HFFc6 (cell line): ENCODE measurements at places on chromosomes 1 and 21. TPM values are rescaled to one million over a fixed set of nuclear protein-coding genes. Genes with fewer than 3 reads are reported as not detected.

- no peak for DNase-seq
- peaks cover 42% of the 10 kb centered on the region for H3K4me1 ChIP-seq
- no peaks in the 10 kb centered on the region for H3K27me3 ChIP-seq
- H3K27ac ChIP-seq: no peak overlapping the region
- no peak overlapping the region for H3K4me3 ChIP-seq
These were observed 120.4 kb upstream of the FGGY start for GRCh38 chr1:59176471-59176870.

GRCh38 chr1:44619261-44619900 lies 54.9 kb downstream of the TMEM53 start:
- H3K4me1 ChIP-seq: peaks cover 77% of the 10 kb centered on the region
- no peaks in the 10 kb centered on the region for H3K36me3 ChIP-seq
- peak overlapping the region; percentile 80 for H3K4me3 ChIP-seq
- peak overlapping the region; percentile 94 for H3K27ac ChIP-seq
- H3K27me3 ChIP-seq: peaks cover 2% of the 10 kb centered on the region

GRCh38 chr1:63804829-63805484 lies 31.1 kb downstream of the ROR1 start:
- no peak overlapping the region for H3K4me3 ChIP-seq
- peaks cover 6% of the 10 kb centered on the region for H3K4me1 ChIP-seq
- no peaks in the 10 kb centered on the region for H3K36me3 ChIP-seq
- H3K27me3 ChIP-seq: peaks cover 7% of the 10 kb centered on the region

Gene CRYBG2
- not detected in 3 replicates for total RNA-seq

DNA sequence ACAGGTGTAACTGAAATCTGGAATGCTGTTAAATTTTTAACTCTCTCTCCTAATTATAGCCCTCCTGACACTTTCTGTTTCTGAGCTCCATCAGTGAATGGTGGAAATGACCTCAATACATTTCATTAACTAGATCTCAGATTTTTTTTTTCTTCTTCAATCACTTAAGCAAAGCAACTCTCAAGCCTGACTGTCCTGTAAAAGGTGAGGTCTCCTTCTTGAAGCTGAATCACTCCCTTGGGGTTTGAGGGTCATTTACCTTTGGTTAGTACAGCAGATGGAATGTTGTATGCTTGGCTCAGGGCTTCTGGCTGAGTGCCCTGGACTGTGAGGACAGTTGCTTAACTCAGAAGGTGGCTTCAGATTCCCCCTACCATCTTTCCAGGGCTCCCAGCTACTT lies 518.7 kb downstream of the PTPRC start:
- H3K4me3 ChIP-seq: no peak overlapping the region
- no peaks in the 10 kb centered on the region for H3K36me3 ChIP-seq
- no peak overlapping the region for H3K27ac ChIP-seq
- H3K27me3 ChIP-seq: no peaks in the 10 kb centered on the region; the same call in 1 of the 2 replicates

Gene LAMC1
- total RNA-seq: 381 to 427 TPM (median 420 TPM) in 3 replicates

- H3K36me3 ChIP-seq: peaks cover 13% of the 10 kb centered on the region
- no peak overlapping the region for H3K27ac ChIP-seq
- H3K4me3 ChIP-seq: no peak overlapping the region
- H3K4me1 ChIP-seq: peaks cover 8% of the 10 kb centered on the region
- no peak for DNase-seq
These were observed 7.2 kb downstream of the RPAP2 start for GRCh38 chr1:92306020-92306419.

Gene MXRA8
- total RNA-seq: 485 and 528 TPM in 2 replicates

- H3K4me1 ChIP-seq: peaks cover 39% of the 10 kb centered on the region
- H3K27ac ChIP-seq: no peak overlapping the region
- no peak overlapping the region for H3K4me3 ChIP-seq
These were observed 14.9 kb downstream of the SLC1A7 start for GRCh38 chr1:53127546-53127945.

DNA sequence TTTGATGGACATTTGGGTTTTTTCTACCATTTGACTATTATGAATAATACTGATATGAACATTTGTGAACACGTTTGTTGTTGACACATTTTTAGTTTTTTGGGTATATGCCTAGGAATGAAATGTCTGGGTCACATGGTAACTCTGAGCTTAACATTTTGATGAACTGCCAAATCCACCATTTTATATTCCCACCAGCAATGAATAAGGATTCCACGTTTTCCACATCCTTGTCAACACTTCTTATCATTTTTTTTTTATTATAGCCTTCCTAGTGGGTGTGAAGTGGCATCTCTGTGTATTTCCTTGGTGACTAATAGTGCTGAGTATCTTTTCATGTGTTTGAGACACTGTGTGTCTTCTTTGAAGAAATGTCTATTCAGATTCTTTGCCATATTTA lies 67.6 kb downstream of the RASAL2 start:
- H3K27me3 ChIP-seq: no peaks in the 10 kb centered on the region

- peak overlapping the region; percentile 11; the same call in 1 of the 2 replicates for H3K27ac ChIP-seq
- peaks cover 36% of the 10 kb centered on the region for H3K4me1 ChIP-seq
- no peak for DNase-seq
- H3K36me3 ChIP-seq: no peaks in the 10 kb centered on the region
- no peak overlapping the region for H3K4me3 ChIP-seq
These were observed 55.5 kb downstream of the HMCN1 start for GRCh38 chr1:185789501-185790193.

DNA sequence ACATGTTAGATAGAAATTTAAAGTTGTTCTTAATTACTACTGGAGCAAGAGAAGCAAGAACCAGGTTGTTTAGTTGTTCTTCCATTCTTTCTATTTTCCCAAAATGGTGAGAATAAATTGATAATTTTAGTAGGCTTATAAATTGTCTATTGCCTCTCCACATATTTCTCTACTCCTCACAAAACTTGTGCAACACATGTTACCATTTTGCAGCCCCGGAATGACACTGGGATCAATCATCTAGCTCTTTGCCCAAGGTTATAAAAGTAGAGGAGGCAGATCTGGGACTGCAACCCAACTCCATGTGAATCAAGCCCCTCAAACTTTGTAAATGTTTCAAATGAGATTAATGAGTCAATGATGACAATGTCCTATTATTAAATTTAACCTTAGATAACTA lies 34.9 kb downstream of the PRMT6 start:
- H3K27me3 ChIP-seq: 0 out of 2 replicates have a peak, but pooled peaks cover 3% of the 10 kb centered on the region
- no peaks in the 10 kb centered on the region for H3K36me3 ChIP-seq
- H3K27ac ChIP-seq: no peak overlapping the region
- H3K4me1 ChIP-seq: no peaks in the 10 kb centered on the region
- DNase-seq: no peak
- no peak overlapping the region for H3K4me3 ChIP-seq

Gene RGS4
- 37.1 to 51.5 TPM (median 48.0 TPM) in 3 replicates for total RNA-seq

Gene CLIC6
- not detected in 3 replicates for total RNA-seq

Gene IKBKE
- total RNA-seq: 15.8 to 18.3 TPM (median 16.5 TPM) in 3 replicates

- peak overlapping the region; percentile 82 for H3K27ac ChIP-seq
- peaks cover 2% of the 10 kb centered on the region for H3K27me3 ChIP-seq
- H3K36me3 ChIP-seq: peaks cover 63% of the 10 kb centered on the region
These were observed 35.5 kb downstream of the CAPN2 start for GRCh38 chr1:223747838-223748335.

GRCh38 chr1:228075801-228076271 lies 6.7 kb upstream of the ARF1 start:
- peaks cover 6% of the 10 kb centered on the region; the same call in 1 of the 2 replicates for H3K4me1 ChIP-seq
- no peak overlapping the region for H3K27ac ChIP-seq
- DNase-seq: no peak
- H3K27me3 ChIP-seq: peaks cover 2% of the 10 kb centered on the region

DNA sequence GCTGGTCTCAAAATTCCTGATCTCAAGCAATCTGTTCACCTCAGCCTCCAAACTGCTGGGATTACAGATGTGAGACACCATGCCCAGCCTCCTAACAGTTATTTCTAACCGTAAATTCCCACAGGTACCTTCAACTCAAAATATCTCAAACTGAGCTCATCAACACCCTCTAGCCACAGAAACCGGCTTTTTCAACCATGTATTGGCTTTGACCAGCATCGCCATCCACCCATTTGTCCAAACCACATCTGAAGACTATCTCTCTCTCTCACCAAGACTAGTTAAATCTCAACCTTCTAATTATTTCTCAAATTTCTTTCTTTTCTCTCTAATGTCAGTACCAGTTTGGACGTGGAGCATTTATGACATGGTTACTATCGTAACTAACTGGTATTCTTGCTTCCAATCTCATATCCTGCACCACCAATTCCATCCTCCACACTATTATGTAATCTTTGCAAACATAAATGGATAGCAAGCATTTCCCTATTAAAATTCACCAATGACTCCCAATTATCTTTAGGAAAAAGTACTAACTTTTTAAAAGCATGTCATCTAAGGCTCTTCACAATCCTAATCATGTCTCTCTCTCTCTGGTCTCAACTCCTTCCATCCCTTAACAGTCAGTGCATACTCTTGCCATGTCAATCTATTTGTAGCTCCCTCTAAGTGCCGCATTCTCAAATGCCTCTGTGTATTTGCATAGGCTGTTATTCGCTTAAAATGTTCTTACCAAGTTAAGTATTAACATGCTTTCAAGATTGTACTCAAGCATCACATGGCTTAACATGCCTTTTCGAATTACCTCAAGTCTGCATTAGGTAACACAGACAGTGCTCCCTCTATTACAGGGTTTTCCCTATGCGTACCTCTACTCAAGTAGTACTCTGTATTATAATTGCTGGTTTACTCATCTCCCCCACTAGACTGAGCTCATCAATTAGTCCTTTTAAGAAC lies 18.1 kb downstream of the RSBN1 start:
- DNase-seq: no peak
- peaks cover 2% of the 10 kb centered on the region; the same call in 1 of the 2 replicates for H3K27me3 ChIP-seq
- H3K27ac ChIP-seq: peak overlapping the region; percentile 40
- H3K36me3 ChIP-seq: peaks cover 20% of the 10 kb centered on the region
- no peak overlapping the region for H3K4me3 ChIP-seq
- peaks cover 29% of the 10 kb centered on the region for H3K4me1 ChIP-seq

- no peak overlapping the region for H3K4me3 ChIP-seq
- H3K27ac ChIP-seq: no peak overlapping the region
- DNase-seq: peak; percentile 44
These were observed 3.8 kb upstream of the SLC30A2 start for GRCh38 chr1:26049531-26050247.

Gene VWA5B1
- not detected in 3 replicates for total RNA-seq

GRCh38 chr1:184982002-184982954 lies 8.0 kb upstream of the NIBAN1 start:
- no peaks in the 10 kb centered on the region for H3K36me3 ChIP-seq
- no peak overlapping the region for H3K4me3 ChIP-seq
- peak; percentile 56 for DNase-seq
- peaks cover 3% of the 10 kb centered on the region; the same call in 1 of the 2 replicates for H3K27me3 ChIP-seq
- no peak overlapping the region for H3K27ac ChIP-seq

DNA sequence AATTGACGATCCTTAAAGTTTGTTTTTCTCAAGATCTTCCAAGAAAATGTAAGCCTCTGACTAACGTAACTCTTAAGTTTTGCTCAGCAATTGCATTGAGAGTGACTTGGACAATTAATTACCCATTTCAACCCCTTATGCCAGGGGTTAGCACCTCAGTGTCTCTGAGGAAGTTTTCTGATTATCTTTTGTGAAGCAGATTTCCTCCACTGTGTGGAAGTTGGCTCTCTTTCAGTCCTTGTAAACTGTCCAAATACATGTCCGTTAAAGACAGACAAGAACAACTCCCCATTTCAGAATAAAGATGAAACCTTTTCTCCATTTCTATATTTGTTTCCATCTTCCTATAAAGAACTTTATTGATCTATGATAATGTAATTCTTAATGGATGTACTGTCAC lies 296.4 kb upstream of the FMN2 start:
- H3K4me3 ChIP-seq: no peak overlapping the region
- peaks cover 4% of the 10 kb centered on the region for H3K27me3 ChIP-seq
- no peak for DNase-seq
- H3K36me3 ChIP-seq: peaks cover 5% of the 10 kb centered on the region; the same call in 1 of the 2 replicates

Gene TMEM52
- 0.44 to 0.68 TPM in 2 of 3 replicates, not detected in the other for total RNA-seq

Gene ALX3
- total RNA-seq: 1.3 to 9.6 TPM (median 9.2 TPM) in 3 replicates

GRCh38 chr1:85596947-85597346 lies 16.4 kb downstream of the CCN1 start:
- no peak for DNase-seq
- H3K36me3 ChIP-seq: peaks cover 14% of the 10 kb centered on the region; the same call in 1 of the 2 replicates
- no peaks in the 10 kb centered on the region for H3K27me3 ChIP-seq
- peaks cover 12% of the 10 kb centered on the region for H3K4me1 ChIP-seq

Gene CTNNBIP1
- total RNA-seq: 21.4 and 23.9 TPM in 2 replicates

DNA sequence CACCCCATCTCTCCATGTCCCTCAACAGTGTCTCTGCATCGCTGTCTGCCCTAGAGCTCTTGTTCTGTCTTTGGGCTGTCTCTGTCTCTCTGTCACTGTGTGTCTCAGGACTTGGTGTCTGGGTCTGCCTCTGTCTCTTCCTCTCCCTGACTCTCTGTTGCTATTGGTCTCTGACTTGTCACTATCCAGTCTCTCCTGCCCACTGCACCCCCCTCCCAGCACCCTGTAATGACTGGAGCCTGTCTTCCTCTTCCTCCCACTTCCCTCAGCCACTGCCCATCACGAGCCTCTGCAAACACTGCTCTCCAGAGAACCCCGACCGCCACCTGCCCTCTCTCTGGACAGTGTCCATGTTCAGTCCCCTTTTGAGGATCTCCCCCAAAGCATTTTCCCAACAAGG lies 12.1 kb downstream of the PEAR1 start:
- no peak for DNase-seq
- peaks cover 6% of the 10 kb centered on the region for H3K27me3 ChIP-seq
- H3K36me3 ChIP-seq: no peaks in the 10 kb centered on the region; the same call in 1 of the 2 replicates
- H3K27ac ChIP-seq: no peak overlapping the region
- H3K4me1 ChIP-seq: peaks cover 36% of the 10 kb centered on the region
- H3K4me3 ChIP-seq: no peak overlapping the region

Gene TPRG1L
- total RNA-seq: 59.2 to 70.8 TPM (median 65.0 TPM) in 3 replicates

Gene PRMT6
- total RNA-seq: 9.8 and 14.7 TPM in 2 replicates

- H3K4me3 ChIP-seq: no peak overlapping the region
- no peak for DNase-seq
- H3K36me3 ChIP-seq: no peaks in the 10 kb centered on the region
- no peaks in the 10 kb centered on the region; the same call in none of the 2 replicates for H3K27me3 ChIP-seq
- H3K4me1 ChIP-seq: no peaks in the 10 kb centered on the region
- no peak overlapping the region for H3K27ac ChIP-seq
These were observed 96.0 kb downstream of the ATG4C start for GRCh38 chr1:62879962-62880361.

Gene SELL
- total RNA-seq: 0.28 TPM in 1 of 2 replicates, not detected in the other

GRCh38 chr1:1543706-1544099 lies 3.3 kb upstream of the TMEM240 start:
- H3K36me3 ChIP-seq: peaks cover 9% of the 10 kb centered on the region; the same call in 1 of the 2 replicates
- peaks cover 5% of the 10 kb centered on the region; the same call in 1 of the 2 replicates for H3K4me1 ChIP-seq
- no peak overlapping the region for H3K4me3 ChIP-seq
- no peak overlapping the region for H3K27ac ChIP-seq
- peaks cover 3% of the 10 kb centered on the region; the same call in 1 of the 2 replicates for H3K27me3 ChIP-seq

GRCh38 chr1:14516974-14517840 lies 81.3 kb upstream of the KAZN start:
- H3K4me1 ChIP-seq: no peaks in the 10 kb centered on the region
- H3K27ac ChIP-seq: no peak overlapping the region
- no peak for DNase-seq
- no peaks in the 10 kb centered on the region for H3K36me3 ChIP-seq
- H3K27me3 ChIP-seq: no peaks in the 10 kb centered on the region
- no peak overlapping the region for H3K4me3 ChIP-seq

Gene ELF3
- not detected in 3 replicates for total RNA-seq
